Tongue (tissue), 3 donors: ENCODE measurements at places on chromosomes 2 and 18. TPM values are rescaled to one million over a fixed set of nuclear protein-coding genes. Genes with fewer than 3 reads are reported as not detected.

Gene EIF2AK3
- 33.7 TPM for total RNA-seq

DNA sequence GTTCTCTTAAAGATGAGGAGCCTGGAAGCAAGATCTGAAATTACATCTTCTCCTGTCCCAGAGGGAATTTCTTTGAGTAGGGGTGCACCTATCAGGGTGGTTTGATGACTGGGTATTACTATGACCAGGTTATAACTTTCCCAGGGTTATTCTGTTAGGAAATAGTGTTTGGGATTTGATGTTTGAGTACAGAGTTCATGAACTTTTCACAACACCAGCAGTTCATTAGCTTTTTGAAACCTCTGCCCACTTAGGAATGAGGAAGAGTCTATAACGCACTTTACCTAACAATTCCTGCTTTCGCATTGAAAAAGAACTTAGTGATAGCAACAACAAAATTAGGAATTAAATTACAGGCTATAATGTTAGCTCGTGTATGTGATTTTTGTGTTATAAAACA lies 58.6 kb downstream of the ALMS1 start:
- no peak for DNase-seq

DNA sequence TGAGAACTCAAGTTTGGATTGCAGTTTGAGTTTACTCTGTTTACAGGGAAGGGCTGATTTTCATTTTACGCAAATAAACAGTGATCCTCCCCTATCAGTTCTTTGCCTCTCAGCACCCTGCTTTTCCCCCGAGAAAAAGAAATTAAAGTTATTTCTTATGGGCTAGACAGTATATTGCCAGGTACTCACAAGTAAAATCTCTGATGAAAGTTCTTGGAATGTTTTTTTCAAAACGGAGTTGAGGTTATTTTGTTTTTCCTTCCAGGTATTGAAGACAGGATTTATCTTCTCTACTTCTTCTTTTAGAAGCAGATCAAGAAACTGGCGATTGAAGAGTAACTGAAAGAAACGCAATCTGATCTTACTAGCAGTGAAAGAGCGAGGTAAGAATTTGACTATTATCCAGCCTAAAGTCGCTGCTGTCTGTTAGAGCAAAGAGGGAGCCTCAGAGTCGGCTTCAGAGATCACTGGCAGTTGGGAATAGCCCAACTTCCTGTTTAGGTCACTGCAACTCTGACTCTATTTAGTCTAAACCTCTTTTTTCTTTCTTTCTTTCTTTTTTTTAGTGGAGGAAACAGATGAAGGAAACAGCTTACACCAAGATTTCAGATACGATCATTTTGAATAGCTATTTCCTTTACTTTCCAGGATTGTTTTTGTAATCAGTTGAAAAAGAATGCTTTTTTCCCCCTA lies at the start of gene TFPI:
Gene TFPI (minus strand): TSS at position 425 of the 693 bp plus-strand sequence. CDS start 50,667 bp downstream, outside the sequence.
- DNase-seq: peak; percentile 64

DNA sequence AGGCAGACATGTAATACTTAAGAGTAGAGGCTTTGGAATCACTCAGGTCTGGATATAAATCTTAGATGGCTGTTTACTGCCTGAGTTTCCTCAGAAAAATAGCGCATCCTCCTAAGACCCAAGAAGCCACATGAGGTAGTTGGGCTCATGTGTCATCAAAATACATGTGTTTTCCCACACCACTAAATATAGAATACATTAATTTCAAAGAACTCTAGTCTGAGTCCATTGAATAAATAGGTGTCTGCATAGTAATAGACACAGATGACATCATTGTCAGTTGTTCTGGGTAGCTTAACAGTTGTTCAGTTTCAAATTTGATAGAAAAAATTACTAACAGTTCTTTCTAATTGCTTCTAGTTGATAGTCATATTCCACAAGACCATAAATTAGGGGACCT lies 9.6 kb downstream of the PPP1R1C start:
- DNase-seq: no peak

GRCh38 chr18:63271881-63272299 lies 47.7 kb downstream of the BCL2 start:
- no peak for DNase-seq

Gene NPHP1
- 7.5 TPM for total RNA-seq

GRCh38 chr2:180478883-180479282 lies 471.8 kb upstream of the CWC22 start:
- no peak for DNase-seq
